Fibroblast of mammary gland (primary cell): ENCODE measurements at places on chromosomes 6 and 20.
A peak's percentile ranks its signal among the peaks of the same experiment; 100 is the strongest.

DNA sequence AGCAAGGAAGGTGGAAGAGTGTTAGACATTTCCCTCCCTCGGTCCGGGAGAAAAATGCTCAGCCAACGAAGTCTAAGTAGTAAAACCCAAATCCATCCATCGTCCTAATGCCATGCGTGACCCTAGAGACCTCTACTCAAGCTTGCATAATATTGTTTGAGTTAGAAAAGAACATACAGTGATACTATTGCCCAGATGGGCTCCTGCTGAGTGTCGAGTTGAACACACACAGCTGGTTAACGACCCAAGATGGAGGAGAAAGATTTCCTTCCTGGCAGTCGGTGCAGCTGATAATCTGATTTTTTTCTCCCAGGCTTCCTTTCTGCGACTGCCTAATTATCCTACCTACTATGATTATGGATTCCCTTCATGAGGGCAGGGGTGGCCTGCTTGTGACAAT lies 164.4 kb upstream of the KCNG1 start:
- DNase-seq, result no peak

GRCh38 chr6:125528621-125529041 lies 220.8 kb upstream of the HEY2 start:
- no peak for DNase-seq

DNA sequence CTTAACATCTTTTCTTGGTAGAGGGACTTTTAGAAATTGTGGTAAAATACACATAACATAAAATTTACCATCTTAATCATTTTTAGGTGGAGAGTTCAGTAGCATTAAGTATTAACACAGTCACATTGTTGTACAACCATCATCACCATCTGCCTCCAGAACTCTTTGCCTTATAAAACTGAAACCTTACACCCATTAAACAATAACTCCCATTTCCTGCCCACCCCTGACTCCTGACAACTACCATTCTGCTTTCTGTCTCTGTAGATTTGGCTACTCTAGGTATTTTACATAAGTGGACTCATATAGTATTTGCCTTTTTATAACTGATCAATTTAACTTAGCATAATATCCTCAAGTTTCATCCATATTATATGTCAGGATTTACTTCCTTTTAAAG lies 88.7 kb downstream of the ZHX3 start:
- DNase-seq, result peak; percentile 16

DNA sequence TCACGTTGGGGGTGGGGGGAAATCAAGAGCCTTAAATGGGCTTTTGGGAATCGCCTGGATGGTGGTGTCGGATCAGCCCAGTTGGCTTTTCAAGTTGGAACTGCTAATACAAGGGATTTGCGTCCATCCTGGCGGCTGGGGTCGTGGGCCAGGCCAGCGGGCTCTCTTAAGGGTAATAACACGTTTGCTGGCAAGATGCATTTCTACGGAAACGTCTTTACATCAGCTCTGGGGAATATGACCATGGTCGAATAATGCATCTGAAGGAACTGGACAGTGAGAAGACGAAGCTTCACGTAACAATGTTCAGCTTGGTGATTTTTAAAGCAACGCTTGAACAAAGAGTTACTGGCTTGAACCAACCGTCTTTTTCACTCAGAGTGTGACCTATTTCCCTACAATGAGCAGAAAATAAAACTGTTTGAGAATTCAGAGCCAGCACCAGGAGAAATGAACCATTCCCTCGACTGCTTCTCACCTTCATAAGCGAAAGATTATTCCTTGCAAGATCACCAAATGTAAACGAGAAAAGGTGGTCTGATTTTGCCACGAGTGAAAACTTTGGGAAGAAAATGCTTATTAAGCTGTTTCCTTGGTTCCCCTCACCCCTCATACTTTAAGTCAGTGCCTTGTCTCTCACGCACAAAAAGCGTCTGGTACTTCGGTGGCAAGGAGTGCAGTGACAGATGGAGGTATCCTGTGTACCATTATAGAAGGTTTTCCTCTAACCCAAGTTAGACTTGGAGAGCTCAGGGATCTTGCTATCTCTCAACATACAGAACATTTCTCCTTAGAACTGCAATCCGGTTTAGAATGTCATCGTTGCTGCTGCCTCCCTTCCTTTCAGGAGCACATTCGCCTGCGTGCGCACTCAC lies 1.4 kb upstream of the MARCKS start:
- DNase-seq, result peak; percentile 49

DNA sequence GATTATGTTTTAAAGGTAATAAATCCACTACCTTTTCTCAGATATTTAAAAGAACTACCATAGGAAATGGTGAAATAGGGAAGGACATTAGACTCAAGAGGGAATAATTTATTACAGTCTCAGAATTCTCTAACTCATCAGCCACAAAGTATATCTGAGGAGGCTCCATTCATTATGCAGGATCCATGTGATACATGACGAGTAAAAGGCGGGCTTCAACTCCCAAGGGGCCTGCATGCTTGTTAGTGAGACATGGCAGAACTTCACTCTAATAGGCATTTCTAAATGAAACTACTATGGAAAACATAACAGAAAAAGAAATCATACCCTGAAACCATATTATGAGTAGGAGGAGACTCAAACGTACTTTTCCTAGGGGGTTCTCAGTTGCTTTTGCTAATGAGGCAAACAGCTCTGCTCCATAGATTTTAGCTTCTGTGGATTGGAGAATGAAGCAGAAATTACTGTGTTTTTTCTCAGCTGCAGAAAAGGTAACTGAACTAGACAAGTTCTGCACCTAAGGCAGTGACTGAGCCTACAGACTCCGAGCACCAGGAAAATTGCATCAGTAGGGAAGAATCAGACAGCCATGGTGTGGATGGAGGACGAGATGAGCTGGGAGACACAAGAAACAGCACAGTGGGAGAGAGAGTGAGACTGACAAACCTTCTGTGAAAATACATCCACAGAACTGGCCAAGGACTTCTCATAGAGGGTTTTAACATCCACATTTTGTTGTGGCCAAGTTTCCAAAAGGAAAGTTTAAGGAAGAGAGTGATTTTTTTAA lies 254.6 kb upstream of the PRDM1 start:
- peak; percentile 70 for DNase-seq

- no peak for DNase-seq
These were observed 36.2 kb upstream of the NANP start for GRCh38 chr20:25659999-25660398.

GRCh38 chr20:1094751-1095150 lies 23.7 kb upstream of the PSMF1 start:
- DNase-seq, result peak; percentile 30

DNA sequence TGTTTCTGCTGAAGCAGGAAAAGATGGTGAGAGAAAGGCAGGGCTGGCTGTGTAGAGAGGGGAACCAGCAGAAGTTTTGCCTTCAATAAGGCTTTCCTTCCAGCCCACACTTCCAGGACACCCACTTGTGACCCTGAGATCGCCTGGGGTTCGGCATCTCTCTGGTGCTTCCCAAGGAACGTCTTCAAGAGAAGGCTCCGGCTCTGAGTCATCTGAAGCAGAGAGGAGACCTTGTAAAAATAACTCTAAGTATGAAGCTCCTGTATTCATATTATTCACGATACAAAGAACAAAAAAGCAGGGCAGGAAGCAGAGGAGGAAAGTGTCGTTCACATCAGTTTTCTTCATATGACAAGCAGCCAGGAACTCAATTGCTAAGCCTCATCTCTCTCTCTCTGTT lies 95.4 kb upstream of the MRPS10 start:
- DNase-seq, result peak; percentile 60

GRCh38 chr6:53240139-53240538 lies 91.5 kb upstream of the GCM1 start:
- DNase-seq, result no peak

- peak; percentile 46 for DNase-seq
These were observed 261.9 kb downstream of the CDH26 start for GRCh38 chr20:60219984-60220562.

GRCh38 chr6:4451081-4451480 lies 315.7 kb upstream of the ECI2 start:
- DNase-seq, result no peak

GRCh38 chr20:312866-313265 lies 12.5 kb upstream of the SOX12 start:
- no peak for DNase-seq

DNA sequence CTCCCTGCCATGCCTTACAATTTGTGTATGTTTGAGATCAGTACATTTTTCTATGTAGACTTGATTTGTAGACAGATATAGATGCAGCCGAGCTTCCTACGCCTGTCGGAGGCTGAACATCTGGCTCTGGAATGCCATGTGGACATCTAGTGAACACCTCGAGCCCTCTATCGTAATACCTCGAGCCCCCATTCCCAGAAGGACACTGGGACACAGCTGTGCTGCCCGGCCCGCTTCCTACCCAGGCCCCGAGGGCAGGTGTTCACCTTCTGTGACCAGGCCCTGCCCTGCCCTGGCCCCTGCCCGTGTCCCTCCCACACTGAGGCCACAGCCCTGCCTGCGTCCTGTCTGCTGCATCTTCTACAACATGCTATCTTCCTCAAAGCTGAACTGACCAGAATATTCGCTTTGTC lies 12.9 kb downstream of the RPS6KA2 start:
- no peak for DNase-seq

- no peak for DNase-seq
These were observed 390.5 kb downstream of the QKI start for GRCh38 chr6:163804991-163805390.

DNA sequence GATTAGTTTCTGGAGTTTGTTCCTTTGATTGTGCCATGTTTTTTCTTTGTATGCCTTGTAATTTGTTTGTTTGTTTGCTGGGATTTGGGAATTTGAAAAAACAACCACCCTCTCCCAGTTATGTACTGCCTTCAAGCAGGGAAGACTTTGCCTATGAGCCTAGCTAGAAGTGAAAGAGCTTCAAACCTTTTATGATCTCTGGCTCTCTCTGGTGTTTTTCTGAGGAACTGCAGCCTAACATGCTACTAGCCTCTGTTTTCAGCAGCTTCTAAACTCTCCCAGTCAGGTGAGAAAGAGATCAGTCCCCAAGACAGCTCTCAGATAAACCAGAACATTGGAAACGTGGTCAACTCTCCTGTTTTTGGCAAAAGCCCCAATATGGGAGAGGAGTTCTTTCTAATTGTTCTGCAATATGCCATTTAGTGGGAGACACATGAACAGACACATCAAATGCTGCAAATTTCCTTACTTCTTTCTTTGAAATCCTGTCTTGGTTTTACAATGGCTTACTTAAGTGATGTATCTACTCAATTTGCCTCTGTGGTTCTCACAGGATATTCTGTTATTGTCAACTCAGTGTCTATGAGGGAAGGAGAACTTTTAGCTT lies 58.9 kb upstream of the SERINC1 start:
- DNase-seq, result peak; percentile 68

- no peak for DNase-seq
These were observed 151.2 kb upstream of the TMEM170B start for GRCh38 chr6:11386323-11386722.

DNA sequence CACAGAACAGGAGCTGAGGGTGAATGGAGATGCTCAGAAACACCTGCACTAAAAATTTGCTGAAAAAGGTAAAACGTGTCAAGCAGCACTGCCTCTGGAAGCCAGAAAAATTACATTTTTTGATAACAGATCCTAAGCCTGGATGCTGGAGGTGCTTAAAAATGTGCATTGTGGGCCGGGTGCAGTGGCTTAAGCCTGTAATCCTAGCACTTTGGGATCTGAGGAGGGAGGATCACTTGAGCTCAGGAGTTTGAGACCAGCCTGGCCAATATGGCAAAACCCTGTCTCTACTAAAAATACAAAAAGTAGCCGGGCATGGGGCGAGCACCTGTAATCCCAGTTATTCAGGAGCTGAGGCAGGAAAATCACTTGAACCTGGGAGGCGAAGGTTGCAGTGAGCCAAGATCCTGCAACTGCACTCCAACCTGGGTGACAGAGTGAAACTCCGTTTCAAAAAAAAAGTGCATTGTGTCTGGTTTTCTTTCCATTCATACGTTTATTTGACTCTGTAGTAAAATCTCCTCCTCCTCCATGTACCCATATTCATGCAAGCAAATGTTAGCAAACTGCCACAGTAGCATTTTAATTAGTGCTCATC lies 587 bp upstream of the BTN3A1 start:
- DNase-seq, result no peak

- no peak for DNase-seq
These were observed 5.3 kb upstream of the OSBPL2 start for GRCh38 chr20:62232770-62233645.

DNA sequence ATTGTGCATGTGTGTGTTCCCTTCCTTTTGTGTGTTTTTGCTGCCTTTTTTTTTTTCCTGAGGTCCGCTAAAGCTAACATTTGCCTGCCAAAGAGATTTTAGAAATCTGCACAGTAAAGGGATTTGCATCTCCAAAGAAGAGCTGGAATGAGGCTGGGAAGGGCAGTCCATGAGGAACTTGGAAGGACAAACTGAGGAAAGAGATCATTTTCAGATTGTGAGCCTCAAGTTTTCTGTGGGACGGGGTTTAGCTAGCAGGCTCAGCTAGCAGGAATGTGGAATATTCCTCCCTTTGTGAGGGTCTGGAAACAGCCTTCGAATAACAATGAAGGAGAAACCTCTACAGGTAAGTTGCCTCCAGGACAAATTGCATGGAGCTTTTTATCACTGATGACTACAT lies 3.8 kb downstream of the INSM1 start:
- no peak for DNase-seq

- no peak for DNase-seq
These were observed 69.3 kb upstream of the FRMD1 start for GRCh38 chr6:168148231-168148849.

- no peak for DNase-seq
These were observed 104.1 kb upstream of the AKIRIN2 start for GRCh38 chr6:87806099-87806498.

DNA sequence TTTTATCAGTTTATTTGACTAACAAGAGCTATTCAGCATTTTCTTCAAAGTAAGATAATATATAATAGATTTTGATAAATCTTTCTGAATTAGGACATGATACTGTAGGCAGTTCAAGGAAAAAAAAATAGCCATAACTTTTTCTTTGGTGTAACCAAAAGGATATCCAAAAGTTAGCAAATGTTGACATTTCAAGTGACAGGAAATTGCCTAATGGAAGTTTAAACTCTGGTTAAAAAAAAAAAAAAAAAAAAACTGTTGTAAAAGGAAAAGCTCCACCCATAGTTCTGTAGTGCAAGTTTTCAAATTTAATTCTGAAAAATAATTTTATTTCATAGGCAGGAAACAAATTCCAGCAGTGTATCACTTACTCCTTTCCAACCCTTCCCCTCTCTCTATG lies 18.8 kb downstream of the HEBP2 start:
- DNase-seq, result no peak
